Fibroblast of skin of right quadriceps (primary cell): ENCODE measurements at places on chromosomes 16 and 17.

DNA sequence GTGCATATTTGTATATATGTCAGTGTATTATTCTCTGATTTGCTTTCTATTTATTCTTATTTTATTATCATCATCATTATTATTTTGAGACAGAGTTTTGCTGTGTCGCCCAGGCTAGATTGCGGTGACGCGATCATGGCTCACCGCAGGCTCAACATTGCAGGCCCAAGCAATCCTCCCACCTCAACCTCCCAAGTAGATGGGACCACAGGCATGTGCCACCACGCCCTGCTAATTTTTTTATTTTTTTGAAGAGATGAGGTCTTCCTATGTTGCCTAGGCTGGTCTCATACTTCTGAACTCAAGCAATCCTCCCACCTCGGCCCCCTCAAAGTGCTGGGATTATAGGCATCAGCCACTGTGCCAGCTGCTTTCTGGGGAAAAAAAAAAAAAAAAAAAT is 8.4 kb upstream of the ARHGAP17 start:
- no peak for DNase-seq

DNA sequence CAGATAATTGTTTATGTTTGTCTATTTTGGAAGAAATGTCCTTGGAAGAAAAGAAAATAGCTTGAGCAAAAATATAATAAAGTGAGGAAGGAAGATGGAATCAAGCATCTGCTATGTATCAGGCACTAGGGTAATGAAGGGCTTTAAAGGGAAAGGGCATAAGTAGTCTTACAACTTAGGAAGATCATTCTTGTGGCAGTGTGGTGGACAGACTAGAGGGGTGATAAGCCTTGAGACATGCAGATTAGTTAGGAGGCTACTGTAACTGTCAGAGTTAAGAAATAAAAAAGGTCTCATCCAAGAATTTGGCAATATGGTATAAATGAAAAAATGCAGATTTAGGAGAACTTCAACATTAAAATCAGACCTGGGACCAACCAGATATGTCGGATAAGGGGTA is 14.9 kb downstream of the FAM222B start:
- DNase-seq = no peak

- DNase-seq = no peak
Measured at GRCh38 chr16:86765389-86766026, 187.2 kb downstream of the FOXL1 start.

DNA sequence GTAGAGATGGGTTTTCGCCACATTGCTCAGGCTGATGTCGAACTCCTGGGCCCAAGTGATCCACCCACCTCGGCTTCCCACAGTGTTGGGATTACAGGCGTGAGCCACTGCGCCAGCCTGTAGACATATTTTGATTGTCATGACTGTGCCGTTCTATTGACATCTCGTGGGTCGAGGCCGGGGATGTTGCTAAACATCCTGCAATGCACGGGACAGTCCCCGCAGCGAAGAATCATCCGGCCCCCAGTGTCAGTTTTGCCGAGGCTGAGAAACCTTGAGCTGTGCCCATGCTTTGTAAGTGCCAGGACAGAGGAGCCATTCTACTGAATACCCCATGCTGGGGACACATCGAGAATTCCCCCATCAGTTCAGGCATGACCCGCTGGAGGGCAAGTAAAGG is 69.1 kb upstream of the GSE1 start:
- no peak for DNase-seq

- DNase-seq = no peak
Measured at GRCh38 chr17:77445760-77446532, 305.2 kb downstream of the SEC14L1 start.

DNA sequence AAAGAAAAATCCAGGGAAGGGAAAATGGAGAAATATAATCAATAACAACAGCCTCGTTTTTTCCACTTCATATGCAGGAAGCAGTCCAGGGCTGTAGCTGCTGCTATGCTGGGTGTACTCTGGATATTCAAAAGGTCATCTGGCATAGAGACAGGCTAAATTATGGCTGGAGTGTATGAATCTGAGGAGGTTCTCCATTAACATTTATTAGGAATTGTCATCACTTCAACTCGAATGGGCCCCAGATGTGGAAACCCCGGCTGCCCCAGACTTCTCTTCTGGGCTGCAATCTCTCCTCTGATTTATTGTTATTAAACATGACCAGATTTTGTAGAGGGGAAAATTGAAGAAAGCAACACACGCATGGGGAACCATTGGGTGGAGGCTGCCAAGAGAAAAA is 33.5 kb upstream of the SKAP1 start:
- peak; percentile 41 for DNase-seq

- peak; percentile 91 for DNase-seq
Measured at GRCh38 chr16:70553645-70554044, 30.0 kb downstream of the SF3B3 start.

- DNase-seq = peak; percentile 84
Measured at GRCh38 chr17:8359769-8360168, 16.7 kb downstream of the KRABD2 start.

DNA sequence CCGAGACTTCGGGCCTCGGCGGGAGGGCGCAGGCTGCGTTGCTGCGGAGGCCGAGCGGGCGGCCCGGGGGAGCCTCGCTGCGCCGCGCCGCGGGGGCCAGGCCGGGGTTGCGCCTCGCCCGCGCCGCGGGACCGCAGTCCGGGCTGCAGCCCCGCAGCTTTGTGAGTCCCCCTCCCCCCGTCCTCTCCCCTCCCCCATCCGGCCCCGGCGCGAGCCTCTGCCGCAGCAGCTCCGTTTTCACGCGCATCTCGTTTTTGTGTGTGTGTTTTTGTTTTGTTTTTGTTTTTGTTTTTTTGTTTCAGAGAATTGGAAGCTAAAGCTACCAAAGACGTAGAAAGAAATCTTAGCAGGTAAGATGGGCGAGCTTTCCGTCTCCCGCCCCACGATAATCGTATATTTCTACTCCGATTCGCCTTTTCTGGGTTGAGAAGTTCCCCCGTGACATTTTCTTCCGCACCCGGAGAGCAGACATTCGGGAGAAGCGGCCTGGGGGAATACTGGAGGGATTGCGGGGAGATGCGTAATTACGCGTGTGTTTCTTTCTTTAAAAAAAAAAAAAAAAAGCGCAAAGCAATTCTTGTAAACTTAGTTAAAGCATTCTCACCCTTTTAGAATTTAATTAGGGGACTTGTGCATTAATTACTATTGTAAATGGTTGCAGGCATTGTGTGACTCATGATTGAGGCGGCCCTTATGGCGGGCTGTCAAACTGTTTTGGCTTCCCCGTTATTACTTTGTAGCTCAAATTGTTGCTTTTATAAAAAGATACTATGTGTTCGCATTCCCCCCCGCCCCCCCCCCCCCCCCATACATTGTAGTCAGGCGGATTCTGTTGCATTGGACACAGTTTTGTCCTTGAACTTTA is 732 bp downstream of the TNRC6A start:
- DNase-seq = peak; percentile 32

DNA sequence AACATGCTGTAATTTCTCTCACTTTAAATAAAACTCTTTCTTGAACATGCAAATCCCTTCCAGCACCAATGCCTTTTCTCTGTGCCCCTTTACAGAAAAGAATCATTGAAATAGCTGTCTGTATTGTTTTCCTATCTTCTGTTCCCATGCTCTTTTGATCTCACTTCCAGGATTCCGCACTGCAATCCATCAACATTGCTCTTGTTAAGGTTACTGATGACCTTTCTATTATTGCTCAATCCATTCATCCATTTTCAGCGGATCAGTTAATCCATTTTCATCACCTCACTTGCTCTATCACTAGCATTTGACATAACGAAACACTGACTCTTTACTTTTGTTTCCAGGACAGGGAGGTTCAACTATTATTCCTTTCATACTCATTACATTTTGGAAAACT is 130.5 kb downstream of the ABCA8 start:
- no peak for DNase-seq

DNA sequence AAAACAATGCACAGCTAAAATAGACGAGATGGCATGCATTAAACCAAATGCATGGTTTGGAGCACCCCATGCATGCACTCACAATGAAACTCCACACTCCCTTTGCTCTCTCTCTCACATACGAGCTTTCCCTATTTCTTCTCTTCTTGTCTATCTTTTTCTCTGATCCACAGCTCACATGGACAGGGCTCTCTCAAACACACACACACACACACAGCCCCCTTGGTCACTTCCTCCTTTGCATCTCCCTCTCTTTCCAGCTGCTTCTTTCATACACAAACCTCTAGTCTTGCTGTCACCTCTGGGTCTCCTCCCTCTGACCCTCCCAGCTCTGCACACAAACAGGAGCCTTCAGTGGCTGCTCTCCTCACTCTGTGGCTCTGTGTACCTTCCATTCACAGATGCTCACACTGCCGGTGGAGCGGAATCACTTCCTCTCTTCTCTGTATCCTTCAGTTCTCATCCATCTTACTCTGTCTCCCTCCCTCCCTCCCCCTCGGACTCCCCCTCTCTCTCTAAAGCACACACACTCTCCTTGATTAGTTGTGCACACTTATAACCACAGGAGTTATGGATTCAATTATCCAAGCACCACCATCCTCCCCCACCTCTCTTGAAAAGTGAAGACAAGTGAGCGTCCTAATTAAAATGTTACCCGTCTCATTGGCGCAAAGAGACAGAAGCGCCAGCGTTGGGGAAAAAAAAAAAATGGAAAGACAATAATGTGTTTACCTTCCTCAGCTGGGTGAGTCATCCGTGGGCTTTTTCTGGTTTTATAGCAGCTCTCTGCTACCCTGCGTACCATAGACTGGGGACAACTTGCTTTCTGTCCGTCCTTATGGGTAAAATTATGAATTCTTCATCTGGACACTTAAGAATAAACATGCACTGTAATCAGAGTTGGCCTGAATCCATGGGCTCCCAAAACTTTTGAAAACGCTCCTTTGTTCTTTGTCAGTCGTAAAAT is 90.8 kb downstream of the SHISA6 start:
- peak; percentile 28 for DNase-seq

DNA sequence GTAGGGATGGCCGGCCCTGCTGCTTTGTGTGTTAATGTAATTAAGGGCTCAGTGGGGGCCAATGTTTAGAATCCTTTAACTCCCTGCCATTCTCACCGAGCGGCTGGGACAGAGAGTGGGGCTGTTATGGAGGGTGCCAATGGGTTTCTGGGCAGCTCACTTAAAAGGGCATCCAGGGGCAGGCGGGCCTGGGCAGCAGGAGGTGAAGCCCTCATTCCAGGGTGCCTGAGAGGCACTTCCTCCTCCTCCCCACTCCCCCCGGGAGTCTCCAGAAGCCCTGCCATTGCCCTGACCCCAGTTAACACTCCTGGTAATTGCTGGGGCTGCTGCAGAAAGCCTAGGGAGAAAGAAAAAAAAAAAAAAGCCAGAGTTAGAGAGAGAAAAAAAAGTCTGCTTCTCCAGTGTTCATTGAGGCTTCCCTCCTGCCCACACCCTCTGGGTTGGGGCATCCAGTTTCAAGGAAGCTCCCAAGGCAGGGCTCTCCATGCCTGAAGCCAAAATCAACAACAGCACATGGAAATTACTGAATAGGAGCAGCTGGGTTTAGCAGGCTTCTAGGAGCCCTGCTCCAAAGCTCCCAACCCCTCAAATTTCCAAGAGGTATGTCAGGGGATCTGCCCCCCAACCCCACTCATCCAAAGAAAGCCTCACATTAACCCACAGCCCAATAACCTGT is 28.0 kb downstream of the CUEDC1 start:
- peak; percentile 73 for DNase-seq

DNA sequence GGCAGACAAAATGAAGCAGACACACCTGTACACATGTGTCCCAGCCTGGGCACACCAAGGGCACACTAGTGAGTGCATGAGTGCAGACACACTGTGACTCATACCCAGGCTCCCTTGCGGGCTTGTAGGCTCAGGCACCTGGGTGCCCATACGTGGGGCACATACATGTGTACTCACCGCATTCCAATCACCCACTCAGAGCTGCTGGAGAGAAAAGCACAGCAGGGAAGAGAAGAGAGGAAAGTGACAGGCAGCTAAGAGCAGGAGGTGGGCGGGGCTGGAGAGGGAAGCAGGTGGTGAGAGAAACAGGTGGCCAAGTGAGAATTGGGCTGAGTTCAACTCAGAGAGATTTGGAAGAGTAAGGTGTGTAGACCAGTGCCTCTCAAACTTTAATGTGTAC is 54.0 kb downstream of the TMEM132E start:
- no peak for DNase-seq

DNA sequence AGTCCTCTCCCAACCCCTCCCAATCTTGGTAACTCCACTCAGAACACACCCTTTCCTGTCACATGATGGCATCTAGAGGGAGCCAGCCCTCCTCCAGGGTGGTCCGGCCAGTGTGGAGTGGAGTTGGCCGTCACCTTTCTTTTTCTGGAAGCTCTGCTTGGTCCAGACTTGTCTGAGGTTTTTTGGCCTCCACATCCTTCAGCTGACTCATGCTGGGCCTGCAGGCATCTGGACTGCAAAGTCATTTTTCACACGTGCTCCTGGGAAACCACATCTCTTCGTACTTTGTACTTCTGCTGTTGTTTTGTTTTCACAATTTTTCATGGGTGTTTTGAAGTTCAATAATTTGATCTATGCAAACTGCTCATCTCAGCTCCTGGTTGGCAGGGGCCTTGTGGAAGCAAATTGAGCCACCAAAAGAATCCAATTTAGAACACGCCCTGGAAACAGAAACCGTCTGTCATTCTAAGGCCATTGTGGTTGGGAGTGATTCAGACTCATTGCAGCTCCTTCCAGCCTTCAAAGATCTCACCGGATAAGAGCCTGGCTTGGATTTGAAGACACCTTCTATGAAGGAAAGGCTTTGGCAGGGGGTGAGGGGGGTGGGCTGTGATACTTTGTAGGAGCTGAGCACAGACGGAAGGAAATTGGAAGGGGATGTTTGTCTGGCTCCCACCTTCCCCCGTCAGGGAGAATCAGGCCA is 42.4 kb upstream of the NF1 start:
- peak; percentile 95 for DNase-seq

DNA sequence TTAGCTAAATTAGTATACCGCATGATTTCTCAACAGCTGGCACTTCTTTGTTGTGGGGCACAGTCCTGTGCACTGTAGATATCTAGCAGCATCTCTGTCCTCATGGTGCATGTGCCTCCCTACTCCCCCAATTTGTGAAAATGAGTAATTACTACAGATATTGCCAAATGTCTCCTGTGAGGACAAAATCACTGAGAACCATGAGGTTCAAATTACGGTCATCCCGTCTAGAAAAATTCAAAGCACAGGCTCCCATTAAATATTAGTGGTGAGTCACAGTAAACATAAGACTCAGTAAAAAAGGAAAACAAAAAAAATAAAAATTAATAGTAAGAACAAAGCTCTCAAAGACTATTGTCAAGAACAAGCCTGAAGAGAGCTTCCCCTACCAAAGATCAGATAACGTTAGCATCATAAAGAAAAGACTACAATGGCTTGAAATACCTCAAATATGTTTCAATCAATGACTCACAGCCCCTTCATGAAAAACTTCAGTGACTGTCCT is 57.8 kb downstream of the STH start:
- peak; percentile 67 for DNase-seq

DNA sequence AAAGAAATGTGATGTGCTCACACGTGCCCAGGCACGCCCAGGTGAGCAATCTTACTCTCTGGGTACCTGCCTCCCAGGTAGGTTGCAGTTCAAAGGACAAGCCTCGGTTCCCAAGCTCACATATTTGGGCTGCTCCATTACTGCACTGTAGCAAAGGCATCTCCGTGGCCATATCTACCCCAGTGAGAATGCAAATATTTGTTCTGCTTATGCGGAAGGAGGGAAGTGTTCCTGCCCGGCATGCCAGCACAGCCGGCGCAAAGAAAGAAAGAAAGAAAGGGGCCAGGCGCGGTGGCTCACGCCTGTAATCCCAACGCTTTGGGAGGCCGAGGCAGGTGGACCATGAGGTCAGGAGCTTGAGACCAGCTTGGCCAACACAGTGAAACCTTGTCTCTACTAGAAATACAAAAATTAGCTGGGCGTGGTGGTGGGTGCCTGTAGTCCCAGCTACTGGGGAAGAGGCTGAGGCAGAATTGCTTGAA is 30.7 kb downstream of the SLC43A2 start:
- no peak for DNase-seq

GRCh38 chr16:66620429-66620795 is 15.9 kb downstream of the CMTM3 start:
- peak; percentile 13 for DNase-seq
